SK-N-DZ (cell line): ENCODE measurements at places on chromosomes 16 and 17.
A peak's percentile ranks its signal among the peaks of the same experiment; 100 is the strongest.

DNA sequence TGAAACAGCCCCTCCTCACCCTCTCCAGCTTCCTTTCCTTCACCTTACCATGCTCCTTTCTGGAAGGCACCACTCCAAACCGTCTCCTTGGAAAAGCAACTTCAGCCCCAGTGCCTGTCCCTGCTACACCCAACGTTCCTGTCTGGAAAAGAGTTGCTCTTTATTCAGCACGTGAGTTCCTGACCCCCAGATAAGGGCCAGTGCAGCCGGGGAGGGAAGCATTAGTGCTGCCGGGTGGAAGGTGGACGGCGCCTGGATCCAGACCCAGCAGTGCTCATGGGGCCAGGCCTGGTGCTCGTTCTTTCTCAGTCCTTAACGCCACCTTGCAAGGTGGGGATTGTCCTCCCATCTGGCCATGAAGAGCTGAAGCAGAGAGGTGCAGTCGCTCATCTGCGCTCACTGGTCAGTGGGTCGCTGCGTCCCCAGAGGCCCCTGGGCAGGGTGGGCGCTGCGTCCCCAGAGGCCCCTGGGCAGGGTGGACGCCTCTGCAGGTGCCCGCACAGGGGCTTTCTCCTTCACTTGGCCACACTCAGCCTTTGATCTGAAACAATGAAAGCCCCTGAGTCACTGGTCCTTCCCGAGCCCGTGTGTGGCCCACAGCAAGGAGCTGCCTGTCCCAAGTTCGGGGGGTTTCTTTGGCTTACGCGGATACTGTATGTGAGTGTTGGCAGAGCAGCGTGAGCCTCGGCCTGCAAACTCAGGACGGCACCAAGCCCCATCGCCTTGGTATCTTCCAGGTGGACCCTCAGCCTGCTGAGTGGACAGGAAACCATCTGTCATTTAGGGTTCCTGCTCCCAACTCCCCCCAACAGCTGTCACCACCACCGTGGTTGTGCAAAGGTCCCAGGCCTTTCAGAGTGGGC is 117.1 kb downstream of the SEC14L1 start:
- no peak for DNase-seq

- no peak for DNase-seq
Measured at GRCh38 chr16:83797013-83797412, 10.8 kb upstream of the HSBP1 start.

- no peak for DNase-seq
Measured at GRCh38 chr16:79839466-79840341, 239.2 kb upstream of the MAF start.

- DNase-seq: peak; percentile 83
Measured at GRCh38 chr16:30183233-30184095, at the start of gene CORO1A. Gene CORO1A, plus strand, starts transcription at chr16:30183602. Its CDS starts 1,608 bp downstream, at chr16:30185210.

- no peak for DNase-seq
Measured at GRCh38 chr17:74595037-74595750, 3.1 kb upstream of the CD300LD start.

GRCh38 chr16:14308368-14308723 is 237.2 kb downstream of the MRTFB start:
- DNase-seq: no peak

DNA sequence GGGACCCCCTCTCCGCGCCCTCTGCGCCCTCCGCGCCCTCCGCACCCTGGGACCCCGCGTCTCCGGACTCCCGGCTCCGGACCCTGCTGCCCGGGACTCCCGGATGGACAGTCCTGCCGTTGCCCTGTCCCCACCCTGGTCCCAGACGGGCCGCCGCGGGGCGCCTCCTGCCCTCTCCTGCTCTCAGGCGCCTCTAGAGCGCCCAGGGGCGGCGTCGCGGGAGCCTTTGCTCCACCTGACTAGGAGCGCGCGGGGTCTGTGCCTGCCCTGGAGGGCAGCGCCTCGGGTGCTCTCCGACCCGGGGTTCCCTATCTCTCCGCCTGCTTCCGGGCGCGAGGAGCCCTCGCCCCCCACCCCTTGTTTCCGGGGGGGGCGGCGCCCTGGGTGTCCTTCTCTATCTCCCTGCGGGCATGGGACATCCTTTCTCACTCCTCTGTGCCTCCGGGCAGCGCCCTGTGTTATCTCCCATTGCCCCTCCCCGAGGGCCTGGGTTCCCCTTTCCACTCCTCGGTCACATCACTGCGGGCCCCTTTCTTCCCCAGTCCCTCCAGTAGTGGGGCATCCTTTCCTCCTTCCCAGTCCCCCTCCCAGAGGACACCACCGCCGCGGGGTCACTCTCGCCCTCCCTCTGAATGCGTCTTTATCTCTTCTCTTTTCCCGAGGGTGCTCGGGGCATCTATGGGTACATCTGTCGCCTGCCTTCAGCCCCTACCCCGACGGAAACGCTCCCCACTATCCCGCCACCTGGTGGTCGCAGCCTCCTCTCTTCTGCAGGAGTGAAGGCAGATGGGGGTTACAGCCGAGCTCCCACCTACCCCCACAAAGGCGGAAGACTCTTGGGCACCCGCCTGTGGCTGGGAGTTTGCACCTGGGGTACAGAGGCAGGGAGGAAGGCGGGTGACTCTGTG is 875 bp downstream of the PRKCB start:
- no peak for DNase-seq

DNA sequence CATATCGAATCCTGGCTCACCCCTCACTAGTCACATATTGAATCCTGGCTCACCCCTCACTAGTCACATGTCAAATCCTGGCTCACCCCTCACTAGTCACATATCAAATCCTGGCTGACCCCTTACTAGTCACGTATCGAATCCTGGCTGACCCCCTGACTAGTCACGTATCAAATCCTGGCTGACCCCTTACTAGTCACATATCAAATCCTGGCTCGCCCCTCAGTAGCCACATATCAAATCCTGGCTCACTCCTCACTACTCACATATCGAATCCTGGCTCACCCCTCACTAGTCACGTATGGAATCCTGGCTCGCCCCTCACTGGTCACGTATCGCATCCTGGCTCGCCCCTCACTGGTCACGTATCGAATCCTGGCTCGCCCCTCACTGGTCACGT is 156.7 kb upstream of the RPH3AL start:
- DNase-seq: no peak

GRCh38 chr17:57370037-57370581 is 113.8 kb downstream of the MSI2 start:
- DNase-seq: no peak

GRCh38 chr17:15281909-15282308 is 16.8 kb upstream of the PMP22 start:
- DNase-seq: no peak

- no peak for DNase-seq
Measured at GRCh38 chr17:50871898-50872297, 5.7 kb upstream of the TOB1 start.

- no peak for DNase-seq
Measured at GRCh38 chr16:10121491-10121890, 60.7 kb downstream of the GRIN2A start.

DNA sequence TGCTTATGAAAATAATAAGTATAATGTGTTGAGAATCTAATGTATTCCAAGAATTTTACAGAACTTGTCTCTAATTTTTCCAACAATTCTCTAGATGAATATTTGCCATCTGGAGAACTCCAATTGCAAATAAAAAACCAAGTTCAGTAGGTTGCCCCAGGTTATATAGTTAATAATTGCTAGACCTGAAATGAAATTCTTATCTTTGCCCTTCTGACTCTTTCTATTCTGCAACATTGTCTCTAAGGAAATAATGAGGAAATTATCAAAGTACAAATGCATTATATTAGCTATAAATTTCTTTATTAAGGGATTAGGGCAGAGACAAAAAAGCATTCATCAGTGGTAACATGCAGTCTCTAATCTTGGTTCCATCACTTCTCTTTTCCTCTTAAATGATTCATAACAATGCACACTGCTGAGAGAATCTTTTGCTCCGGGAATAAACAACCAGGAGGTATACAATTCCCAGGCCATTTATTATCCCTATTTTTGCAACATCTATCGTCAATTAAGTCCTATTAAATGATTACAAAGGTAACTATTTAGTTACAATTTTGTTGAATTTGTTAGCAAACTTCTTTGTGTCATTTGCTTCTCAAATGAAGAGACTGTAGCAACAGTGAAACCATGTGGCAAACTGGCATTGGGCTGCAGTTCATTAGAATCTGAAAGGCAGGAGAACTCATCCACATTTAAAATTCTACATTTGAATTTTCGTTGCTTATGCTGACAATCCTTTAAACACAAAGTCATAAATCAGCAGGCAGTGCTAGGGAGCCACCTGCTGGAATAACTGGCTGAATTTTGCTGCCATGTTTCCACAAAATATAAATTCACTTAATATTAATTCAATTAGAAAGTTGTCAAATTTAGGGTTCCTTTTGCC is 349.6 kb downstream of the KIF2B start:
- no peak for DNase-seq

GRCh38 chr17:75390982-75391381 is 14.5 kb downstream of the GRB2 start:
- DNase-seq: no peak

GRCh38 chr17:67375716-67376115 is 1.4 kb upstream of the PITPNC1 start:
- DNase-seq: peak; percentile 41

GRCh38 chr16:801584-802363 is 1.2 kb upstream of the GNG13 start:
- no peak for DNase-seq

DNA sequence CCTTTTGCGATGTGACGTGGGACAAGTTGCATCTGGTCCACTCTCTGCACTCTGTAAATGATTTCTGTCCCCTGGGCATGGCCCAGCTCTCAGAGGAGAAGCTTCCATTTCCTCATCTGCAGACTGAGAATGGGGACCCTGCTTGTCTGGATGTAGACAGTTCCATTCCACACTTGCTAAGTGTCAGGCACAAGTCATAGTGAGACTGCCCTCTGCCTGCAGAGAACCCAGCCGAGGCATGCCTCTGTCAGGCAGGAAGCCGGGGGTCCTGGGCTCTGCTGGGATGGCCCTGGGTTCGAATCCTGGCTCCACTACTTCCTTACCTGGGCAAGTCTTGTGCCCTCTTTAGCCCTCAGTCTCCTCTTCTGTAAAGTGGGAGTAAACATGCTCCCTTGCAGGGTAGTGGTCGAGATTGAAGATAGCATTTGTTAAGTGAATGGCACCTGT is 4.1 kb downstream of the MAP2K3 start:
- no peak for DNase-seq

- DNase-seq: no peak
Measured at GRCh38 chr17:34068571-34068970, 186.5 kb upstream of the CCL2 start.

- DNase-seq: no peak
Measured at GRCh38 chr17:65587534-65588180, 26.2 kb upstream of the AXIN2 start.

DNA sequence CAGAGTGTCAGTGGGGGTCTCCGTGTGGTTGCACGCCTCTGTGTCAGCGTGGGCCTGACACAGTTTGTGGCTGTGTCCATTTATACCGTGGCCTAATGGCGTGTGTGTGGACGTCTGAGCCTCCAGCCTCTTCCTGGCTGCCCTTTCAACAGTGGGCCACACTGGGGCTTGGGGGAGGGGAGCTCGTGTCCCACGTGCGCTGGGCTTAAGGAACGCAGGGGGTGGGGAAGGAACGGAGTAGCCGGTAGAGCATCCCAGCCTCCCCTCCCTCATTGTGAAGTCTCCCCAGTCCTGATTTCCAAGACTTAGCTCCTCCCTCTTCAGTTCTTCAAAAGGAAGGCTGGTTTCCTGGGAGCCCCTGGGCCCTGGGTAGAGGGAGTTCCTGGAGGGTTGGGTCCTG is 9.5 kb upstream of the HES7 start:
- peak; percentile 64 for DNase-seq

DNA sequence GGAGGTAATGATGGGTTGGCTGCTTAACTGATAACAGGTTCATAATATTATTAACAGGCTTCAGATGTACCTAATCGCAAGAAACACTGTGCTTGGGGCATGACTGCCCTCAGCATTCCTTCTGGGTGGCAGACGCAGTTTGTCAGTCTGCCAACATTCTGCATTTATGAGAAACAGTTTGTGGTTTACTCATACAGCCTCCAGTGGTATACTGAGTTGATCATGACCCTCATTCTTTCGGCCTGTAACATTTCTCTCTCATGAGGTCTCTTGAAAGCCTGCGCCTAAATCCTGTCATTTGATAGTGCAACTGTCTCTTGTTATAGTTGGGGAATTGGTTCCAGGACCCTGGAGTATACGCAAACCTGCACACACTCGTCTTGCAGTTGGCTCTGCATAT is 4.9 kb upstream of the RUSF1 start:
- no peak for DNase-seq

GRCh38 chr17:81523402-81524038 is 4.7 kb upstream of the FSCN2 start:
- no peak for DNase-seq

DNA sequence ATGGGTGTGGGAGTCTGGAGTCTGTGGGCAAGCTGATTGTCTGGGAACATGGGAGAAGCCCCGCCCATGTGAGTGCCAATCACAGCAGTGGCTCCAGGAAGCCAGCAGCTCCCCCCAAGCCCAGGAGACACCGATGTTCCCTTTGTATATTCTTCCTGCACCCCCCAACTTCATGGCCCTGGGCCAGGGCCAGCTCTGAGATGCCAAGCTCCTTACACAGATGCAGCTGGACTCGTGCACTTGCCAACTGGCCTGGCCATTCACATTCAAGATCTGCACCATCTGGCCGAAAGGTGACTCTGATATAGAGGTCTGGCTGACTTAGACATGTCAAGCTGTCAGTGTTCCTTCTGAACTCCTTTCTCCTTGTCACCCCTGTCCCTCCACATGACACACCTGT is 50.5 kb downstream of the CACNG5 start:
- no peak for DNase-seq

- no peak for DNase-seq
Measured at GRCh38 chr16:50323335-50324011, 45.3 kb downstream of the BRD7 start.

DNA sequence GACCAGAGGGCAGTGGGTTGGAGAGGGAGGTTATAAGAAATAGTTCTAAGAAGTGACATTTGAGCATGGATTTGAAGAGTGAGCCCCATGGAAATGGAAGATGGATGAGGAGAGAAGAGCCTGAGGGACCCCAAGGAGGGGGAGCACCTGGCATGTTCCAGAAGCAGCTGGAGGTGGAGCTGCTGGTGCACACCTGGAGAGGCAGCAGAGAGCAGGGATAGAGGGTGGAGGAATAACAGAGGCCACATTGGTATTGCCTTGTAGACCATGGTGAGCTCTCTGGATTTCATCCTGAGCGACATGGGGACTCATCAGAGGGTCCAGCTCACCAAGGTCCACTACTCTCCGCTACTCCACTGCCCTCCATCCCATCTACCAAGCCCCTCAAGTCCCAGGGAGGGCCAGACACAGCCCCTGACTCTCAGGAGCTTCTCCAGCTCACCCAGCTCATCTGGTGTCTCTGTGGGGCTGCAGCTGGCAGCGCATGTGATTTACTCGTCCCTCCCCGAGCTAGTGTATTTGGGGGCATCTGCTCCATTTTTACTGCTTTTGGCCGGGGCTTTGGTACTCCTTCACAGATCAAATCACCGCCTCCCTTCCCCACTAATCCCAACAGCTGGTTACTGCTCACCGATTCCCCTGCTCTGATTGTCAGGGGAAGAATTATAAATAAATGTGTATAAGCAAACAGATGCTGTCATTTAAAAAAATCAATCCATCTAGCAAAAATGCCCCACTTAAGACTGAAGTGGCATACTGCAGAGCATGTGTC is 22.1 kb upstream of the KDM8 start:
- peak; percentile 35 for DNase-seq

GRCh38 chr17:77692571-77693161 is 265.8 kb upstream of the TNRC6C start:
- no peak for DNase-seq
